ENCODE measurements at places on chromosomes 7 and 10.

DNA sequence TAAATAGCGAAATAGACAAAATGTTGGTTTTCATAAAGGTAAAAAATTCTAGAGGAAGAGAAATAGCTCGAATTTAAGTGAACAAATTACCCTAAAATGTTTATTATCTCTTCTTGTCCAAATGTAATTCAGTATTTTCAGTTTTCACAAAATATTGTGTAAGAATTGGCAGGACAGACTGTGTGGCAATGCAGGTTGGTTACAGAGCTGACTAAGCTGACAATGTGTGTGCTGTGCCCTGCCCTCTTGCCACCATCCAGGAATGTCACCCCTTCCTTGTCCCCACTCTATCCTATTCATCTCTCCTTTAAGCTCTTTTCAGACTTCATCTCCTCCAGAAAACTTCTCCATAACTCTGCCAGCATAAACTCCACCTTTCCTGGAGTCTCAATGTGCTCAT lies 46.1 kb downstream of the COL28A1 start:
- no peak for DNase-seq

DNA sequence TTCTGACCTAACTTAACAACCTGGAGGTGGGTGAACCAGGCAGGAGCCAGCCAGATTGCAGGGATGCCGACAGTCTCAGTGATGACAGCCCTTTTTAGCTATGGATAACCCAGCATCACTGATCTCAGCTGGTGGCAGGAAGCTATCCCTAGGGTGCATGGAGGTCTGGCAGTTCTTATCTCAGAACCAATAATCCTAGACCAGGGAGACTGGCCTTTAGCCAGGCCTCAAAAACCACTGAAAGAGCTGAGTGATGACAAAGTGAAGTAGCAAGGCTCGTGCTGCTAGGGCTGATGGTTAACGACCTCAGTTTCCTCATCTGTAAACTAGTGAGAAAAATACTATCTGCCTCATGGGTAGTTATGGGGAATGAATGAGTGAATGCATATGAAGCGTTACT lies 112.5 kb downstream of the RALA start:
- peak; percentile 56 for DNase-seq

DNA sequence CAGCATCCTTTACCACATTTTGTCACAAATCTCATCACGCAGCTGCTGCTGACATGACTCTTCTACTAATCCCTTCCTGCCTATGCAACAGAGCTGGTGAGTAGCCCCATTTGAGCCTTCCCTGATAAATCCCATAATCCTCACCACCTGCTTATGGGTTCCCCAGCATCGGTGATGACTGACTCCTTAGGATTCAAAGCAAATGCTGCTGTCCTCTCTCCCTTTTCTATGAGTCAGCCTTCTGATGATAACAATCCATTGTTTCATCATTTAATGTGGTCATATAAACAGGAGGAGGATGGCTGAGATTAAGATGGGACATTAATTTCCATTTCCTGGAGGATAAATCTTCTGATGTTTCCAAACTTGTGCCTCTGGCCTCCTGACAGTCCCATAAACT lies 73.4 kb downstream of the SORCS1 start:
- no peak for DNase-seq

DNA sequence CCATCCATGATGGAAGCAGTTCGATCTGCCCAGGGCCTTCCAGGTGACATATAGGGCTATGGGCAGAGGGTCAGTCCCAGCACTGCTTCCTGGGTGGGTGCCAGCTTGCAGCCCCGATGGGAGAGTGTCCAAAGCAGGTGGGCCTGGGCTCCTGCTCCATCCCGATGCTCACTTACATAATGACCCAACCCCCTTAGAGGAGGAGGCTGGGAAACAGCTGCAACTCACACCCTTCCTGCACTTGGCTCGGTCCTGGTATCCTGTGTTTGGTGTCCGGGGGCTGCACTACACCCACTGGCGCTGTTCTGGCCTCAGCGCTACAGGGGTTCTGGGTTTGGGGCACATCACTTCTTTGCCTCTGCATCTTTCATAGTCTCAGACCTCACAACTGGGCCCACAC lies 58.5 kb downstream of the PKD1L1 start:
- DNase-seq, result no peak

GRCh38 chr7:20798081-20798693 lies 11.5 kb upstream of the SP8 start:
- DNase-seq, result peak; percentile 14

DNA sequence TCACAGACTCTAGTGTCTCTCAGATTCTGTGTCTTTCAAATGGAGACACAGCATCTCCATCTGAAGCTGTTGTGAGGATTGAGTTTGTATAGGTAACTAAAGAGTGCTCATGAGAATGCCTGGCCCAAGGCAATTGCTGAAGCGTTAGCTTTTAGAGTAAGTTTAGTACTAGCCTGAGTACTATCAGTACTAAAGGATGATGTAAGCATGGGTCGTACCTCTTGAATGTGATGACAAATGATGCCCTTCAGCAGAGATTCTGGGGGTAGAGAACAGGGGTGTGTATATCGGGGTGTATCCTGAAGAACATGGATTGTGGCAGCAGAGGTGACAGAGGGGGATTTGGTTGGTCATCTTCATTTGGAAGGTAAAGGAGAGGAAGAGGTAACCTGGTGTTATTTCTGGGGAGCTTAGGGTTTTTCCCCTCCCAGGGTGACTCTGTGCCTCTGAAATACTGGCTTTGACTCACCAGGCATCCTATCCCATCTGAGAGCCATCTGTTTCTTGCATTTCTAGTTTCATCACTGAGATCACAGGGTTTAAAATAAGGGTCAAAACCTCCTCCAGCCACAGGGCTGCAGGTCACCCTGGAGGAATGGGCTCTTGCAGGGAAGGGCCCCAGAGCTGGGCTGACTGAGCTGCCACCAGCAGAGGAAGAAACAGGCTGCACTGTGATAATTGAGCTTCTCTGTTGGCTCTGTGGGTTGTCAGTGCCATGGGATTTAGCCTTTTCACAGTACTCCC lies 756.0 kb downstream of the KCNMA1 start:
- DNase-seq, result peak; percentile 52

DNA sequence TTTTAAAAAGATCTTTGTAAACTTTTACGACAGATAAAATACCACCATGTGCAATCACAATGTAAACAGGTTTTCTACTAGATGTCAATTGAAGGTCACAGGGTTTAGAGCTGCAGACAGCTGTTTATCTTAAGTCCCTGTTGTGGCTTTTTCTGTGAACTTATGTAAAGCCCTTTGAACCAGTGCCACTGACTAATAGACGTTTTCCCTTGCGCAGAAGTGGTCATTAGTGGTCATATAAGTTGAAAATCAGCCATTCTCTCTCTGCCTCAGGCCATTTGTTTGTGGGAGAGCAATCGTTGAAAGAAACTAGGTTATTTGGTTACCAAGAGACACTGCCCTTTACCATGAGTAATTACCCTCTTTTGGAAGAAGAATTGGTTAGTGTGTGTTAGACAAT lies 23.9 kb downstream of the CACNB2 start:
- DNase-seq, result peak; percentile 83

GRCh38 chr10:113006656-113007342 lies 56.8 kb downstream of the TCF7L2 start:
- no peak for DNase-seq

DNA sequence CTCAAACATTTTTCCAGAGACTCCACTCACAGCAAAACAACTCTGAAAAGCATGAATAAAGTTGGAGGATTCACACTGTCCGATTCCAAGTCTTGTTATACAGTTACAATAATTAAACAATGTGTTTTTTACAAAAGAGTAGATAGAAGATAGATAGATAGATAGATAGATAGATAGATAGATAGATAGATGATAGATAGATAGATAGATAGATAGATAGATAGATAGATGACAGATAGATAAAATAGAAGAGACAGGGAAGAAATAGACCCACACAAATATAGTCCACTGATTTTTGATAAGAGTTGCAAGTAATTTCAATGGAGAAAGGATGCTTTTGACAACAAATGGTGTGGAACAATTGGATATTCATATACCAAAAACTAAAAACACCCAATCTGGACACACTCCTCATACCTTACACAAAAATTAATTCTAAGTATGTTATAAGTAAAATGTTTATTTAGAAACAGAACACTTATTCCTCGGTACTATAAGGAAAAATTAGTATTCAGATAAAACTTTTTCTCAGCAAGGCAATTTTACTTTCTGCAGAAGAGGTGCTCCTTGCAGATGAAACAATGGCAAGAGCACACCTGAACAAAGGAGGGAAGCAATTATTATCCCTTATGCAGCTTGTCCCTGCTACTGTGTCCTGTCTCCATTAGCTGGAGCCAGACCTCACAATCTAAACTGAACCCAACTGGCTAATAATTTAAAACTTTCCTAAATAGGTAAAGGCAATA lies 5.7 kb upstream of the TAS2R39 start:
- no peak for DNase-seq

- DNase-seq, result no peak
Measured at GRCh38 chr7:90661290-90662151, 65.4 kb downstream of the CDK14 start.

DNA sequence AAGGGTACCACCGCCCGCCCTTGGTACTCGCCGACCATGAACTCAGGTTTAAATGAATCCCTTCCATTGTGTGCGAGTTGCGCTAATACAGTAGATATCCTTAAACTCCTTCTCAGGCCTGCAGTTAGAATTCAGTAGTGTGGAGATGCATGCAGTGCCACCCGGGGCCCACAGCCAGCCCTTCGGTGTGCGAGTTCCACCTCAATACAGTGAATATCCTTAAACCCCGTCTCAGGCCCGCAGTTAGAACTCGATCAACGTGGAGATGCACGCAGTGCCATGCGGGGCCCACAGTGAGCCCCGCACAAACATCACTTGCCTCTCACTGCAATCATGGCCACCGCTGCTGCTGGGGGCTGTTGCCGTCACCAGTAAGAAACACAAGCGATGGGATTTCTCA lies 261.9 kb downstream of the MAD1L1 start:
- DNase-seq, result no peak

GRCh38 chr10:131160219-131160875 lies 151.2 kb downstream of the TCERG1L start:
- DNase-seq, result no peak

GRCh38 chr10:91219371-91220193 lies 881 bp upstream of the PCGF5 start:
- DNase-seq, result no peak

GRCh38 chr7:46604241-46604661 lies 683.2 kb upstream of the IGFBP3 start:
- DNase-seq, result peak; percentile 92

GRCh38 chr10:13105184-13105583 lies 5.2 kb downstream of the OPTN start:
- peak; percentile 78 for DNase-seq

GRCh38 chr7:150401861-150402631 lies 22.9 kb downstream of the ZNF775 start:
- DNase-seq, result no peak

- no peak for DNase-seq
Measured at GRCh38 chr7:128115821-128116723, 84.8 kb upstream of the LRRC4 start.

- peak; percentile 96 for DNase-seq
Measured at GRCh38 chr10:70267161-70267933, 16.5 kb downstream of the NPFFR1 start.

- no peak for DNase-seq
Measured at GRCh38 chr10:102612964-102613275, 31.4 kb upstream of the TRIM8 start.

DNA sequence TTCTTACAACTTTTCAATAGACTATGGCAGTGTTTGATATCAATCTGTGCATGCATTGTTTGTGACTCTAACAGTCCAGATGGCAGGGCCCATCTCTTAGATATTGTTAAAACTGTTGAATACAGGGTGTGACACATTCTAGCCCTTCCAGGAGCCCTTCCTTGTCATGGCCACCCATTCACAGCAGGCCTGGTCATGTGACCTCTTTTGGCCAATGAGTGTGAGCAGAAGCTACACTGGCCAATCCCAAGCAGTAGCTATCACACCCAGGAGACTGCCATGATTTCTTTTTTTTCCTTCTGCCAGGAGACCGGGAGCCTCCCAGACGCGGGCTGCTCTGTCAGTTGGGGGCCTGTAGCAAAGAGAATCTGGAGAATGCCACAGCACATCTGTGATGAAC lies 655.4 kb upstream of the MKI67 start:
- no peak for DNase-seq

DNA sequence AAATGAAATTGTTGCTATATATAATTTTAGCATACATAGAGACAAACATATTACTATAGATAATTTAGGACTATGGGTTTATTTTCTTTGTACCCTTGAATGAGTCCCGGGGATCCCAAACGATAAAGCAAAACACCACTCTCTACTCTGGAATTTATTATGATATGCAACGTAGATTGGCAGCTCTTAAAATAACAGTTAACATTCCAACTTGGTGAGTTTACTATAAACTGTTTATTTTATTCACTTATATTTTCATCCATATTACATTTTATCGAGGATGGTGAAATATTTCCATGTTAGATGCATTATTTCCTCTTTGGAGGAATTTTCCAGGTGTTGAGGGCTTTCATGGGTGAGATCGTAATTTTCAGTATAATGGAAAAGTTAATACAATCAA lies 138.7 kb upstream of the DGKB start:
- DNase-seq, result no peak

DNA sequence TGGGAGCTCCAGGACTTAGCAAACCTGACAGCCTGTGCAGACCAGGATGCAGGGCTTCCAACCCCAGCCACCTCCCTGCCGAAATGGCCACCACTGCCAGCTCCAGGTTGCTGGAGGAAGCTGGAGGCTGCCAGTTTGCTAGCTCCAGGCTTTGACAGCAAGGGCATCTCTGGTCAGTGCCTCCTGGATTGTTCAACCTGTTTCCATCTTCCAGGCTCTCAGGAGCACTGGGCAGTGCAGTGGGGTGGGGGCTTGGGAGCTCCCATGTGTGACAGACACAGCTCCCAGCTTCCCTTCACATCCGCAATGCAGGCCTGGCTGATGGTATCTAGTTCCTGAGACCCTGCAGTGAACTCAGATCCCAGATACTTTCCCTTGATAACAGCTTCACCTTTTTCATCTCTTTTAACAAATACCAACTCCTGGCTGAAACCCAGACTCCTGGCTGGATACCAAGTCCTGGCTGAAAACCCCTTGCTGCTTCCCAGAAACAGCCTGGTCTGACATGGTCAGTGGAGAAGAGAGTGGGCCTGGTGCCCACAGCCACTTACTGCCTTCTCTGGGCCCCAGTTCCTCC lies 20.8 kb upstream of the RET start:
- DNase-seq, result no peak

GRCh38 chr10:57959318-57960006 lies 308.2 kb downstream of the IPMK start:
- DNase-seq, result no peak

Measured in fibroblast of villous mesenchyme (primary cell).